HS-5 (cell line): ENCODE measurements at places on chromosomes 13 and 19.

DNA sequence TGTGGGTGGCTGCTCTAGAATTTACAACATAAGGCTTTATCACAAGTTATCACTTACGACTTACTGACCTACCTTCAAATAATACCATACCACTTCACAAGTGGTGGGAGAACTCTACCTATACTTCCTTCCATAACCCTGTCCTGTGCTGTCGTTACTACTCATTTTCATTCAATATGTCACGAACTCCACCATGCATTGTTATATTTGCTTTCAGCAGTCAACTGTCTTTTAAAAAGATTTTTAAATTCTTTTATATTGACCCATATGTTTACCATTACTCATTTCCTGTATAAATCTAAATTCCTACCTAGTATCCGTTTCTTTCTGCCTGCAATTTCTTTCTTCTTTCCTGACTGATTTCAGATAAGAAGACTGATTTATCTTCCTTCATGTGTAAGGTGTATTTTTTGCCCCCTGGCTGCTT is 200.0 kb downstream of the KLF12 start:
- no peak for DNase-seq

DNA sequence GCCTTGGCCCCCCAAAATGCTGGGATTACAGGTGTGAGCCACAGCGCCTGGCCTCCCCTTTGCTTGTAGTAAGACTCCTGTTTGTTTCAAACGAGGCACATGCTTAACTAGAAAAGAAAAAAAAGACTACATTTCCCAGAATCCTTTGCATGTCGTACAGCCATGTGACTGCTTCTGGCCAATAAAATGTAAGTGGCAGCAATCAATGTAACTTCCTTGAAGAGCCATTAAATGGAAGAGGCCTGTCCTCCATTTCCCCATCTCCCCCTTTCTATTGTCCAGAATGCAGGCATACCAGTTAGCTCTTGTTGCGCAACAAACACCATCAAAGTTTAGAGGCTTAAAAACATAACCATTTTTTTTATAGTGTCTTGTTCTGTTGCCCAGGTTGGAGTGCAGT is 10.4 kb upstream of the GPR32 start:
- DNase-seq = no peak

- DNase-seq = no peak
Measured at GRCh38 chr13:97434397-97435201, 630 bp downstream of the RAP2A start.

DNA sequence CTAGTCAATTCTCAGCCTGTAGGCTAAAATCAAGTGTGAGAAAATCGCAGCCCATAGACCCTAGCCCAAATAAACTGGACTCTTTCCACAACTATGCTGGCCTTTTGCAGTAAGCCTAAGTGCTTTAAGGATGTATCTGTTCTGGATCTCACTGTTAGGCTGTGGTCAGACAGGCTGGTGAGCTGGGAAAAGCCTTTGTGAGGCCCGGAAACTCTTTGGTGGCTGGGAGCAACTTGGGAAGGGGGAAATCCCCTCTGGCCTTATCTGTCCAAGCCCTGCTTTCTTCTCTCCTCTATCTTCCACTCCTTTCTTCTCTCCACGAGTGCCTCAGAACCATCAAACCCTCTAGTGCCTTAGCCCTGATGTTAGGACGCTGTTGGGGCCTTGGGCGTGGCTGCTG is 135.4 kb downstream of the LACC1 start:
- DNase-seq = no peak

DNA sequence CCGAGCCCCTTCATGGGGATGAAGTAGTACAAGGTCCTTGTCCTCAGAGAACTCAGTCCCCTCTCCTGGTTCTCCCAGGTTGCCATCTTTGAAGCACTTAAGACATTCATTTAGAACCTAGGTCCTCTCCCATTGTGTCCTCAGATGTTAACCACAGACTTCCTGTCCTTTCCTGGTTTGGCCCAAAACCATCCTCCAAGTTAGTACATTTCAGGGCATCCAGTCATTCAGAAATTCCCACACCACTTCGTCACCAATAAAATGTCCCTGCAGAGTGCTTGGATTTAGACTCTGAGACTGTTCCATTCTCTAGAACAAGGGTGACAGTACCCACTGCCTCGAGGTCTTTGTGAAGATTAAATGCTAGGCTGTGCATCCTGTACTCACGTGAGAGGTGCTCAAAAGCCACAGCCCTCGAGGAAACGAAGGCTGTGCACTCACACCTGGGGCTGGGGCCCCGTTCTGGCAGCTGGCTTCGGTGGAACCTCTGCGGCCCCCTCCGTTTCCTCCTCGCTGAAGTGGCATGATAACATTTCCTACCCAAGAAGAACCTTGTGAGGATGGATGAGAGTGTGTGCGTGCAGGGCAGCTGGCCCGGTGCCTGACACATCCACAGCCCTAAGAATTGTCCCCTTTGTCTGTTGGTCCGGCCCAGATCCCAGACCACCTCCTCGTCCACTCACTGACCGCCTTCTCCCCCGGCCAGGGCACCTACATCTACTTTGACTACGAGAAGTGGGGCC is 4.7 kb downstream of the LENG1 start:
- DNase-seq = no peak

GRCh38 chr13:54884682-54885081 is 1856.1 kb downstream of the OLFM4 start:
- no peak for DNase-seq

GRCh38 chr13:28408235-28408848 is 86.6 kb downstream of the FLT1 start:
- DNase-seq = no peak

- peak; percentile 39 for DNase-seq
Measured at GRCh38 chr19:46115396-46116106, 8.9 kb downstream of the IGFL3 start.

GRCh38 chr19:33329736-33330135 is 27.4 kb upstream of the CEBPA start:
- DNase-seq = no peak

DNA sequence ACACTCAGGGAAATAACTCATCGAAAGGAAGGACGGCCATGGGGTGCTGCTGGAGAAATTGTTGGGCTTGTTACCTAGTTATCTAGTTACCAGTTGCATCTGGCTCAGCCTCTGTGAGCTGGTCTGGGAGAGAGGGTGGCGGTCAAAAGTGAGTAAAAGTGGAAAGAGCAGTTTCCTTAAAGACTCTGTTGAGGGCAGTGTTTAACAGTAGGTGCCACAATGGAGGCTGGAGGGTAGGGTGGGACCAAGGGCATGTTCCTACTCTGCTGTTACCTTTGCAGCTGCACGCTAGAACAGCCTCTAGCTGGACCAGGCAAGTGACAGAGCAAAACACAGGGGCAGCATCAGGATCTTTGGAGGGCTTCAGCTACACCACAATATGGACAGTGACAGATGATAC is 228.8 kb upstream of the STARD13 start:
- no peak for DNase-seq

GRCh38 chr19:50796128-50796633 is 6.0 kb downstream of the ACP4 start:
- DNase-seq = no peak

GRCh38 chr19:10701955-10702525 is 801 bp downstream of the QTRT1 start:
- DNase-seq = no peak

DNA sequence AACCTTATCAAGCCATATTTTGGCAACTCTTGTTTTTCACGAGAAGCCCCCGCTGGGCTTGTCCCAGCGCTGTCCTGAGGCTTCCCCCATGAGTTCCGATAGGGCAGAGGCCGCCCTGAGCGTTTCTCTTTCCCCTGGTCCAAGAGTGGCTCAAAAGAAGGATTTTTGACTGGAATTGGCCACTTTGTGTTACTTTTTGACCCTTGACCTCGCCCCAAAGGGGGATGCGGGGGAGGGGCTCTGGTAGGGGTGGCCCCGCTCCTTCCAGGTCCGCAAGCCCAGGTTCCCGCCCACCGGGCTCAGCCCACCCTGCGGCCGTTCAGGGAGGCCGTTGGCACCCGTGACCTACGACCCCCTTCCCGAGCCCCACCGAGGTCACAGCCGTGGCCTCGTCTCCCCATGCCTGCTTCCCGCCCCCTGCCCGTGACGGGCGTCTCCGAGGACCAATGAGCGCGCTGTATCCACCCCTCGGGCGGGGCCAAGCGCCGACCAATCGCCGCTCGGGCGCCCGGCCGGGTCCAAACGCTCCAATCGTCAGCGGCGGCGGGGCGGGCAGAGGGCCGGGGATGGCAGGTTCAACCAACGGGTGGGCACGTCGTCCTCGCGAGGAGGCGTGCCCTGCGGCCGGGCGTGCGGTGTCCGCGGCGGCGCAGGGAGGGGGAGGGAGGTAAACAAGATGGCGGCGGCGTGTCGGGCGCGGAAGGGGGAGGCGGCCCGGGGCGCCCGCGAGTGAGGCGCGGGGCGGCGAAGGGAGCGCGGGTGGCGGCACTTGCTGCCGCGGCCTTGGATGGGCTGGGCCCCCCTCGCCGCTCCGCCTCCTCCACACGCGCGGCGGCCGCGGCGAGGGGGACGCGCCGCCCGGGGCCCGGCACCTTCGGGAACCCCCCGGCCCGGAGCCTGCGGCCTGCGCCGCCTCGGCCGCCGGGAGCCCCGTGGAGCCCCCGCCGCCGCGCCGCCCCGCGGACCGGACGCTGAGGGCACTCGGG is at the start of gene STK11:
Gene STK11, plus strand, starts transcription at position 665 of the 986 bp plus-strand sequence. CDS start 1,136 bp downstream, outside the sequence.
- DNase-seq = peak; percentile 63

- DNase-seq = no peak
Measured at GRCh38 chr19:49533551-49534488, 6.0 kb downstream of the RCN3 start.

- no peak for DNase-seq
Measured at GRCh38 chr19:28213470-28214082, 999.4 kb downstream of the UQCRFS1 start.

GRCh38 chr19:30163663-30164062 is 208.5 kb upstream of the ZNF536 start:
- DNase-seq = no peak

- DNase-seq = no peak
Measured at GRCh38 chr13:70253411-70253810, 145.2 kb upstream of the KLHL1 start.

- DNase-seq = no peak
Measured at GRCh38 chr19:52343548-52343947, 7.5 kb downstream of the ZNF610 start.

DNA sequence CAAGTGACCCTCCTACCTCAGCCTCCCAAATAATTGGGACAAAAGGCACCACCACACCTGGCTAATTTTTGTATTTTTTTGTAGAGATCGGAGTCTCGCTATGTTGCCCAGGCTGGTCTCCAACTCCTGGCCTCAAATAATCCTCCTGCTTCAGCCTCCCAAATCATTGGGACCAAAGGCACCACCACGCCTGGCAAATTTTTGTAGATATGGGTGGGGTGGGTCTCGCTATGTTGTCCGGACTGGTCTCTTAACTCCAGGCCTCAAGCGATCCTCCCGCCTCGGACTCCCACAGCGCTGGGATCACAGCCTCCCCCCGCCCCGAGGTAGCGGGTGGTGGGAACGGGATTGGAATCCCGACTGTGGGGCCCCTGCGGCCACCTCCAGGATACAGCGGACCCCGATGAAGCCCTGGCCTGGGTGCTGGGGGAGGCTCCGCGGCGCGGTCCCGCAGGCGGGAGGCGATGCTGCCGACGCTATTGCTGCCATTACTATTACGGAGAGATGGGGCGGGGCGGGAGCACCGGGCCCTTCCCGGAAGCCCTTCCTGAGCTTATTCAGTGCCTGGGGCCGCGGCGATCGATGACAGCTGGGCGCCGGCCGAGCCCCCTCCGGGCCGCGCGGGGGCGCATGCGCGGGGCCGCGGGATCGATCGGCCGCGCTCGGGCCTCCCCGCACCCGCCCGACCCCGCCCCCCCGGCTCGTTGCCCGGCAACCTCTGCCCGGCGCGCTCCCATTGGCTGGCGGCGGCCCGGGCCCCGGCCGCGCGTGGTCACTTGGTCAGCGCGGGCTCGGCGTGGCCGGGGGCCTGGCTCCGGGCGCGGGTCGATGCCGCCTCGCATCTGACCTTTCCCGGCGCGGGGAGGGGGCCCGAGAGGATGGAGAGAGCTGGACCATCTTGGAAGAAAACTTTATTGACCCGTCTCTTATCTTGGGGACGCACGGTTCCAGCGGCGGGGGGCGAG is 27.9 kb upstream of the ONECUT3 start:
- no peak for DNase-seq

- no peak for DNase-seq
Measured at GRCh38 chr13:48144413-48145035, 49.6 kb upstream of the MED4 start.

GRCh38 chr13:34847766-34848165 is 94.3 kb upstream of the NBEA start:
- no peak for DNase-seq

- DNase-seq = no peak
Measured at GRCh38 chr13:79462895-79463294, 18.1 kb upstream of the NDFIP2 start.
